ENCODE measurements at places on chromosomes 16 and 17.

DNA sequence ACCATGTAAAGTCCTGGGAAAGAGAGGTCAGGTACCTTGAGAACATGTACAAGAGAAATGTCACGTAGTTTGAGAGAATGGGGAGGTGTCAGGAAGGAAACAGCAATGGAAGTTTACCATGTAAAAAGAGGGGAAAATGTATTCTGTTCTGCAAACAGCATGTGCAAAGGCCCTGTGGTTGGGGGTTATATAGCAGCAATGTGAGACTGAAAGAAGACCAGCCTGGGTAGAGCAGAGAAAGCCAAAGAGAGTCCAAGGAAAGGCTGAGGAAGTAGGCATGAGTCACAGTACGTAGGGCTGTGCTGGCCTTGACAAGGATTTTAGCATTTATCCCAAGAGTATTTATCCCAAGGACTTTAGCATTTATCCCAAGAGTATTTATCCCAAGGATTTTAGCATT lies 141.3 kb upstream of the CACNG3 start:
- DNase-seq = no peak

- DNase-seq = peak; percentile 30
Measured at GRCh38 chr16:2022723-2023091, 3.1 kb downstream of the NPW start.

- DNase-seq = no peak
Measured at GRCh38 chr16:17313085-17313611, 157.6 kb downstream of the XYLT1 start.

DNA sequence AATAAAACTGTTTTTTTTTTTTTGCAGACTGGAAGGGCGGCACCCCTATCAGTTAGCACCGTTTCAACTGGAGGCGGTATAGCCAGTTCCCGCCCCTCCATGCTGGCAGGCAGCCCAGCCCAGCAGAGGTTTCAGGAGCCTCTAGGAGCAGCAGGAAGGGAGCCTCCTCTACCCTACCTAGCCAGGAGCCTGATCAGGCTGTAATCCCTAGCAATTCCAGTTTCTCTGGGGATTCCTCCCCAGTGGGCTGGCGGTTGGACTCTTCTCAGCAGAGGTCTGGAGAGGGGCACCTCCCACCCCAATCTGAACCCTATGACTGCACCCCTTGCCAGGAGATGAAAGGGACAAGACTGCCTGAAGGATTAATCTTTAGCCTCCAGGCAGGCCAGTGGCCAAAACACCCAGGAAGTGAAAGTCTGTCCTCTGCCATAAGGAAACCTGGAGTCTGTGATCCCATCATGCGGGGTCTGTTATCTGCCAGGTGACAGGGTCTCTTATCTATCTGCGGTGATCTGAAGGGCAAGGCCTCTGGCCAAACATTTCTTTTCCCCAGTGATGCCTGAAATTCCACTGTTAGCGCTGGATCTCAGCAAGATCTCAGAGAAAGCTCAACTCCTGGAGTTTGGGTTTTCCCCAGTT lies 4.9 kb upstream of the CDH1 start:
- DNase-seq = no peak

DNA sequence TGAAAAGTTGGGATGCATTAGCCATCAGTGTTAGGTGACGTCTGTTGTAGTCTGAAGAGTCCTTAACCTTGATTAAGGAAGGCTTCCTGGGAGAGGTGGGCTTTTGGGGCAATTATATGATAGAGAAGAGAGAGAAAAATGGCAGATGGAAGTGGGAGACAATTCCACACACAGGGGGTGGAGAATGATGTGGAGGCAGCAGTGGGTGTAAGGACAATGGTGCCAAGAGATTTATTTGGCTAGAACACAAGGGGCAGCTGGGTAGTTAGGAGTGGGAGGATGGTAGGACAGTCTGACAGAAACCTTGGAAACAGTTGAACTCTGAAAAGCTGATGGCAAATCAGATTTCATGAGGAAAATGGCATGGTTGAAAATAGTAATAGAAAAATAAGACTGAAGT lies 10.7 kb upstream of the DUSP14 start:
- DNase-seq = no peak

DNA sequence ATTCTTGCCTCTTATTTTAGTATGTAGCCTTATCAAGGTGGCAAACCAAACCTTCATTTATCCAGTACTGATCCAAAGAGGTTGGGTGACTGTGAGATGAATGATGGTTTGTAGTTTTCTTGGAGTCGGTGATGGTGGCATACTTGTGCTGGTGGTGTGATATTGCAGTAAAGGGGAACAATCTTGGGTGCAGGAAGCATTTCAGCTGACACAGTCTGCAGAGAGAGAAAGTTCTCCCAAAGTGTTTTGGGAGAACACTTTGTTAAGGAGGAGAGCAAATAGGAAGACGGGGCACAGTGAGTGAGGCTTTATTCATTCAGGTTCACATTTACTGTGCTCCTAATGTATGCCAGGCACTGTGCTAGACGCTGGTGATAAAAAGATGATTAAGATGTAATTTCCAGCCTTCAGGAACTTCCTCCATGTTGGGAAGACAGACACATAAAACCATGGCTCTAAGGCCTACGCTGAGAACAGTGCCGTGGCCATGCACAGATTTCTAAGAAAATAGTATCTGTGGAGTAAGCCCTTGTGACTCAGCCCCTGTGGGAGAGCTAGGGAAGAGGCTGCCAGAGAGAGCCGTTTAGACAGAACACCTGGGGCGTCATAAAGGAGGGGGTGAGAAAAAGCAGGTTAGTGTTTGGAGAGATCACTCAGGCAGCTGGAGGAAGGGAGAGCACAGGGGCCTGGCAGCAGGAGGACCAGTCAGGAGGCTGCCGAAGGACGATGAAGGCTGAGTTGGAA lies 13.8 kb downstream of the HEATR3 start:
- no peak for DNase-seq

DNA sequence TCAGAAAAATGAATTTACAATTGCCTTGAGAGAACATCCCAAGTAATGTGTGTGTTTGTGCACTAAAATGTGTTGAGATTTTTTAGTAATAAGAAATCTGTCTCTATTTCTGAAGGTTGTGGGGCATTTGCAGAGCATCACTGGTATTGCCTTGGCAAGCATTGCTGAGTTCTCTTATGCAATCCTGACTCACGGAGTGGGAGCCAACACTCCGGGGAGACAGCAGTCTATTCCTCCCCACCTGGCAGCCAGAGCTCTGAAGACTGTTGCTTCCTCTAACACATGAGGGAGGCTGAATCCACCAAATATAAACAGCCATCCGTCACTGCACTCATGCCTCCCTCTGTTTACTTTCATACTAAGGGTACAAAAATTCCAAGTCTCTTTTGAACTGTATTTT lies 10.6 kb downstream of the CNTD1 start:
- DNase-seq = no peak

DNA sequence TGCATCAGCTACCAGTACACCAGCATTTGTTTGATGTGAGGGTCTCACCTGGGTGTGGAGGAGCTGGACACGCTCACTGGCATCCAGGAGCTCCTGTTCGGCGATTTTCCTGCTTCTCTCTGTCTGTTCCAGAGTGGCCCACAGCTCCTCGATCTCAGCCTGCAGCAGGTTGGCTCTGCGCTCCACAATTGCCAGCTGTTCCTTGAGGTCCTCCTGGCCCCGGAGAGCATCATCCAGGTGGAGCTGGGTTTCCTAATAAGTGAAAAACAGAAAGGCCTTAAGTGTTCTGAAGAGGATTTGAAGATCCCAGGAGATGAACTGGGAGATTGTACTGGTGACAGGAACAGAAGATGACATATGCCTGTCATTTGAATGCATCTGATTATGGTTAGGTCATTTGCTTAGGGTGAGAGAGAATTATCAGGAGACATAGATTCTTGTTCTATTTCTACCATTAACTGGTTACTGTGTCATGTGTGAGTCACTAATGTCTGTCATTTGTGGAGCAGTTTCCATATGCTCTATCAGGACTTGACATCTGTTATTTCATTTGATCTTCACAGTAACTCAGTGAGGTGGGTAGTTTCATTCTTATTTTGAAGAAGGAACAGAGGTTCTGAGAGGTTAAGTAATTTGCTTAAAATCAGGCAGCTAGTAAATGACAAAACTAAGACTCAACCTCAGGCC lies 21.5 kb upstream of the MYH13 start:
- DNase-seq = peak; percentile 21

- DNase-seq = no peak
Measured at GRCh38 chr16:29182501-29182900, 197.6 kb downstream of the LAT start.

DNA sequence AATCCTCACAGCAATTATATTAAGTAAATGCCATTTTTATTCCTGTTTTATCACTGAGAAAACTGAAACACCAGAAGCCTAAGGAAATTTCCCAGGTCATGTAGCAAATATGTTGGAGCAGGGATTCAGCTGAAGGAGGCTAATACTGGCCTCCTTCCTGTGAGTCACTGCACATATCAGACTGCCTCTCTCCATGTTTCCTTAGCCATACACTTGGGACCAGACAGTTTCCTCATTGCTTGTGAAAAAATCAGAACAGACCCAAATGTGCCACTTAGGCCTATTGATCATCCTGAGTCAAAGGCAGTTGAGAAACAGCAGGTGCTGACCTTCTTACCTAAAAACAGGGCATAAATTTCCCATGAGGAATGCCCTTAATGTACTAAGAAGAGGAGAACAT lies 18.9 kb upstream of the ELAC2 start:
- no peak for DNase-seq

GRCh38 chr17:73906896-73907870 lies 262.9 kb upstream of the SDK2 start:
- DNase-seq = no peak

- no peak for DNase-seq
Measured at GRCh38 chr17:45320349-45320930, 3.6 kb upstream of the MAP3K14 start.

DNA sequence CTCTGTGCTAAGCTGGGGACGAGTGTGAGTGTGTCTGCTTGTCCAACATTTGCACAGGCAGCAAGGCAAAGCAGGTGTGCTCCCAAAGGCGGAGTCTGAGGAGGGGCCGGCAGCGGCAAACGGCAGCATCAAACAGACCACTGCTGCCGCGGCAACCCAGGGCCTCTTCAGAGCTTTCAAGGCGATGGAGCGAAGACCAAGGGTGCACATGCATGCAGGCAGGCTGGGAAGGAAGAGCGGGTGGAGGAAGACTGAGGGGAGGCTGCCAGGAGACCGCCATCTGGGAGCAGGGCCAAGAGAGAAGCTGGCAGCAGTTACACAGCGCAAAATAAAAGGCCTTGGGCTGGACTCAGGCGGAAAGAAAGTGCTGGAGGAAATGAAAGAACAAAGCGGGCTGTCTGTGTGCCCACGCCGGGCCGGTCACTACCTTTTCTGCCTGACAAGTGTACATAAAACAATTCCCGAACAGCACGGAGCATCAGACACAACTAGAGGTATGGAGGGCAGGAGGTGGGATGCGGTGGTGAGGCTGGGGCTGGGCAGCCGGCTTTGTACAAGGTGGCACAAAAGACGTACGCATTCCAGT lies 8.5 kb downstream of the TIMM22 start:
- DNase-seq = no peak

DNA sequence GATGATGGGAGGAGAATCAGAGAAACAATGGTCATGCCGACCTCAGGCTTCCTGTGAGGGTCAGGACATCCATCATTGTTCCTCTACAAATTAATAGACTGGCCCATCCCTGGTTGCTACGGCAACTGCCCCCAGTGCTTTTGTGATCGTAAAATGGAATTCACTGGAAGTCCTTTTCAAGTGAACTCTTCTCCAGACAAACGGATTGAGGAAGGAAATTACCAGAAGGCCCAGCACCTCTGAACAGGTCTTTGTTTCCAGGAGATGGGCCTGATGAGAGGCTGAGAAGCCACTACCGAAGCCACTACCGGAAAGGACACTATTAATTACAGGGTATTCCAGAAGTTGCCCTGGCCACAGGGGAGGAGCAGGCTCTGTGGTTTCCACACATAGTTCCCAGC lies 126.0 kb downstream of the MGAT5B start:
- no peak for DNase-seq

DNA sequence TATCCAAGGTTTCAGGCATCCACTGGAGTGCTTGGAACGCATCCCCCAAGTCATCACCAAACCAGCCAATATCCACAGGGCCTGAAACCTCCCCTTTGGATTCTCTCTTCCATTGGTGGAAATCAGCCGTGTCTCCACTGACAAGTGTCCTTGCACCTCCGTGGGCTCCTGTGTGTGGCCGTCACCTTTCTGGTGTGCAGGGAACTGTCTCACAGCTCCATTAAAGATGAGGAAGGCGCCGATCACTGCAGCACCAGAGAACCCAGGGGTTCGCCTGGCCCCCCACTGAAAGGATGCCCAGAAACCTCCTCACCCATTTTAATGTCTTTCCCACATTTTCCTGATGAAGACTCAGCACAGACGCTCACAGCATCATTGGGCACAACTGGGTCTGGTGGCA lies 17.8 kb upstream of the METRNL start:
- DNase-seq = no peak

GRCh38 chr16:31477220-31478216 lies 5.4 kb upstream of the SLC5A2 start:
- DNase-seq = peak; percentile 28

Measured in activated CD4-positive, alpha-beta T cell treated with anti-CD3 and anti-CD28 coated beads, Interleukin-2, Interleukin-6, amounts not matched to agents 100 ng/mL and 50 ng/mL, durations not matched to agents 16 hours and 8 hours (primary cell).